Renal cortical epithelial cell (primary cell): ENCODE measurements at places on chromosomes 12 and 14. TPM values are rescaled to one million over a fixed set of nuclear protein-coding genes. Genes with fewer than 3 reads are reported as not detected.

PROX2 gene
- total RNA-seq = not detected in 2 replicates

MYH6 gene
- not detected in 2 replicates for total RNA-seq

DIO3 gene
- not detected in 2 replicates for total RNA-seq

RPL10L gene
- not detected in 2 replicates for total RNA-seq

C12orf50 gene
- not detected in 2 replicates for total RNA-seq

MON2 gene
- total RNA-seq = 15.6 and 54.0 TPM in 2 replicates

SAMD15 gene
- 2.3 and 12.9 TPM in 2 replicates for total RNA-seq
